ENCODE measurements at places on chromosomes 16 and 17.

DNA sequence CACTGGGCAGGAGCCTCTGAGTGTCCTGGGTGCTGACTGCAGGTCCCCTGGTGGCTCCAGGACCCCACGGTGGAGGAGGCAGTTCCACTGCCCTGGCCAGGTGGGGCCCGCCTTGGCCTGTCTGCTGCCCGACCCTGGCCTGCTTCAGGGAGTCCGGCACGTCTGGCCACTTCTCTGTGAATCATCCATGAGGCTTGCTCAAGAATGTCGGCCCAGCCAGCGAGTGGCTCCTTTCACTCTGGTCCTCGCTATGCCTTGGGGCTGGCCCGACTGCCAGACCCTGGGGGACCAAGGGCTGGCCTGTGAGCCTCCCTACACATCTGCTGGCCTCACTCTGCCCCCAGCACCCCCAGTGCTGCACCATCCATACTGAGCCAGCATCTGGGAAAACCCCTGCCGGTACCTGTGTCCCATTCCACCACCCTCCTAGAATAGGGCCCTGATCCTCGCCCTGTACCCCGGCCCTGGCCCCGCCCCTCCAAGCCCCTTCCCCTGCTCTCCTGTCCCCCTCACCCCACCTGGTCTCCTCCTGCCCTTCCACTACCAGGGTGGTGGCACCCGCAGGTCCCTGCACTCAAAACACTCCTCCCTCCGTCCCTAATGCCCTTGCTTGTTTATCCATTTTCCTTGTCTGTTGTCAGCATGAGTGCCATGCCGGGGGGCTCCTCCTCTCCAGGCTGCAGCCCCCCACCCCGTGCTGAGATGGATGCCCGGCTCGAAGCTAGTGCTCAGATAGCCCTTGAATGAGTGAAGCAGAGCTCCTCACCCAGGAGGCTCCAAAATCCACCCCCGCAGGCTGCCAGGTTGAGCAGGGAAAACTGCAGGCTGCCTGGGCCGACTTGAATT lies 35.5 kb downstream of the ADCY7 start:
- no peak for DNase-seq

DNA sequence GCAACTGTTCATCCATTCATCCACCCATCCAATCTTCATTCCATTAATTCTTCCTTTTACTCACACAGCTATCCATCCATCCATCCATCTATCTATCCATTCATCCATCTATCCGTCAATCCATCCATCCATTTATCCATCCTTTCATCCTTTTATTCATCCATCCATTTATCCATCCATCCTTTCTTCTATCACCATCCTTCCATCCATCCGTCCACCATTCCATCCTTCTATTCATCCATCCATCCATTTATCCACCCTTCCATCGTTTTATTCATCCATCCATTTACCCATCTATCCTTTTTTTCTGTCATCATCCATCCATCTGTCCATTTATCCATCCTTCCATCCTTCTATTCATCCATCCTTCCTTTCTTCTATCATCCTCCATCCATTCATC lies 73.0 kb upstream of the FOXF1 start:
- DNase-seq, result no peak

DNA sequence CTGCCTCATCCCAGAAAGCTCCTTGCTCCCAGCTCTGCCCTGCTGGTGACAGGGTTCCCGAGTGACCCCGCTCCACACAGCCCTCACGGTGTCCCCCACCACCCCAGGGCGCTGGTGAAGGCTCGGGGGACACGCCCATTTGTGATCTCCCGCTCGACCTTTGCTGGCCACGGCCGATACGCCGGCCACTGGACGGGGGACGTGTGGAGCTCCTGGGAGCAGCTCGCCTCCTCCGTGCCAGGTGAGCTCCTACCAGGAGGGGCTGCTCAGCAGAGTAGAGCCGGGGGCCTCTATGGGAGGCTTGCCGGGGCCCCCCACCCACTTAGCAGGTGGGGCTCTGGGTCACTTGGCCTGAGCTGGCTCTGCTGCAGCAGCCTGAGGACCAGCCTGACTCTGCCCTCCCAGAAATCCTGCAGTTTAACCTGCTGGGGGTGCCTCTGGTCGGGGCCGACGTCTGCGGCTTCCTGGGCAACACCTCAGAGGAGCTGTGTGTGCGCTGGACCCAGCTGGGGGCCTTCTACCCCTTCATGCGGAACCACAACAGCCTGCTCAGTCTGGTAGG lies 11.2 kb downstream of the GAA start:
- DNase-seq, result no peak

GRCh38 chr17:60049936-60050335 lies 28.8 kb downstream of the HEATR6 start:
- no peak for DNase-seq

GRCh38 chr17:7744416-7744815 lies 26.9 kb downstream of the DNAH2 start:
- peak; percentile 61 for DNase-seq

Measured in MV-4-11 (cell line).